ENCODE measurements at places on chromosomes 2 and 18.
A peak's percentile ranks its signal among the peaks of the same experiment; 100 is the strongest.

GRCh38 chr2:100052650-100053049 lies 89.7 kb downstream of the AFF3 start:
- DNase-seq = no peak

DNA sequence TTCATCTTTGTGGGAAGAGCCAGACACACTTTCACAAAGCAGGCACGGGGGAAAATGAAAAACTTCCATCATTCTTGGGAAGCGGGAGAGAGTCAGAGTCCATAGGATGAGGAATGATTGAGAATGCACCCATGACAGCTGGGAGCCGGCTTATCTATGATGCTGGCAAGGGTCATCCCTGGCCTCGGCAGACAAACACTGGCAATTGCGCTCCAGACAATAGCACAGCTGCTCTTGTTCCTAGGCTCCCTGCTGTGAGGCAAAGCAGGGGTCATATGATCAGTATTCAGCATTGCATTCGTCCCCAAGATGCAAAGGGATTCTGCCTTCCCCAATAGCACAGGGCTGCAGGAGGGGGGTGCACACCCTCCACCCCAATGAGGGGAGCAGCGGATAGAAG lies 33.0 kb downstream of the CYRIA start:
- no peak for DNase-seq

DNA sequence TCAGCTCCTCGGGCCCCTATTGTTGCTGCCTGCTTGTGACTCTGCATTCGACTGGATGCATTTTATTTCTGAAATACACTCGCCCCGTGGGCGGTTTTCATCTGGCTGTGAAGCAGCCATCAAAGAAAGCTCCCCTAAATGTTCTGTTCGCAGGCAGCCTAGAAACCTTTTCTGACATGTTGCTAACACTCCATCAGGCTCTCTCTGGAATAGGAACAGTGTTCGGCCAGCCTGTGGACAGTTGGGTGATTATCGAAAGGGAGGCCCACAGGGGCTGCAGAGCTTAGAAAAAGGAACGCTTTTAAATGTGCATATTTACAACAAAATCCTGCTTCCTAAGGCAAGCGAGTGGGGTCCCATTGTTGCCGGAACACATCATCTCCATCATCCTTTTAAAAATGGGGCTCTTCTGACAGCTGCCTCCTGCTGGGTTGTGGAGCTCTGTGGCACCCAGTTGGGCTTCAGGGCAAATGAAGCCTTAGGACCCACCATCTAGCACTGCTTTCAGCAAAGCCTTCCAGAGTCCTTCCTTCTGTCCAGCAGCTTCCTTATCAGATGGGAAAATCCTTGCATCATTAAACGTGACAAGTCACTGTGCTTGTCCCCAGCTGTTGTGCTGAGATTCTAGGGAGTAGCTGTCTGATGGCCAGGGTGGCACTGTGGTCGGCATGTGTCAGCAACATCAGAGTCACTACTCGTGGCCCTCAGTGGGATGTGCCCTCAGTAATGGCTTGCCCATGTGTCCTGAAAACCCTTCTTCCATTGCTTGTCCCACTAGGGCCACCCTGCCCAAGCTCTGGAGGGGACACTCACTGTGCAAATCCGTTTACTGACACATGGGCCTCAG lies 102.6 kb downstream of the GBX2 start:
- no peak for DNase-seq

GRCh38 chr2:30716123-30716900 lies 90.9 kb downstream of the CAPN13 start:
- DNase-seq = no peak

DNA sequence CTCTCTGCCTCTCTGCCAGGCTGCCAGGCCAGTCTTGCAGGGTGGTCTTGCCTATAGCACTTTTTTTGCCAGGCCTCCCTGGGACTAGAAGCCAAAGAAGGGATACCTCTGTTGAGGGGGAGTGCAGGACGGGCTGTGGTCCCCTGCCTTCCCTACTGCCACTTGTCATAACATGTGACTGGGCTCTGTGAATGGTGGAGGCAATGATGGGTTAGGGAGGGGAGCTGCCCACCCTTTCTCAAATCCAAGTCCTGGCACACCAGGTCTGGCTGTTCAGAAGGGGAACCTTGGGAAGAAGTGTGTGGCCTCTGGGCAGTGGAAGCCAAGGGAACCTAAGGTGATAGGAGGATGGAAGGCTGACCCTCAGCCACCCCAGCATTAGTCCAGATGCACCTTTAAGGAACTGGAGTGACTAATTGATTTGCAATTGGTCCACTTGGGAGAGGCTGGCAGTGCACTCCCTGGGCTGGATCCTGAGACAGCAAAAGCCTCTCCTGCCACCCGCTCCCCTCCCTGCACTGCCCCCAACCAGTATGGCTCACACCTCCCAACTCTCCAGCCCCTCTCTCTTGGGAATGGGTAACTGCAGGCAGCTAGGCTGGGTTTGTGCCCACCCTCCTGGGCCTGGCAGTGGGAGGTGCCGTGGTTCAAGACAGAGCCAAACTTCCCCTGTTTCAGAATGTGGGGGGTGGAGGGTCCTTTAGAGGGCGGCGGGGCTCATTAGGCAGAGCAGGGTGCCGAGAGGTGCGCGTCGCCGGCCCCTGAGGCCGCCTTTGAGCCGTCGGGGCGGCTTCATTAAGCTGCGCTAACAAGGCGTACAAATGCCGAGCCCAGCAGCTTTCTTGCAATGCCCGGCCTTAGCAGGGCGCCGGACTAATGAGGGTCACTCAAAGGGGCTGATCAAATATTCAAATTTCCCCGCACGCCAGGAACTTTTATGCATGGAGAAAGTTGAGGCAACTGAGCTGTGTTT lies 4.5 kb upstream of the SIX3 start:
- DNase-seq = no peak

GRCh38 chr18:3950668-3951404 lies 500.9 kb downstream of the TGIF1 start:
- DNase-seq = no peak

DNA sequence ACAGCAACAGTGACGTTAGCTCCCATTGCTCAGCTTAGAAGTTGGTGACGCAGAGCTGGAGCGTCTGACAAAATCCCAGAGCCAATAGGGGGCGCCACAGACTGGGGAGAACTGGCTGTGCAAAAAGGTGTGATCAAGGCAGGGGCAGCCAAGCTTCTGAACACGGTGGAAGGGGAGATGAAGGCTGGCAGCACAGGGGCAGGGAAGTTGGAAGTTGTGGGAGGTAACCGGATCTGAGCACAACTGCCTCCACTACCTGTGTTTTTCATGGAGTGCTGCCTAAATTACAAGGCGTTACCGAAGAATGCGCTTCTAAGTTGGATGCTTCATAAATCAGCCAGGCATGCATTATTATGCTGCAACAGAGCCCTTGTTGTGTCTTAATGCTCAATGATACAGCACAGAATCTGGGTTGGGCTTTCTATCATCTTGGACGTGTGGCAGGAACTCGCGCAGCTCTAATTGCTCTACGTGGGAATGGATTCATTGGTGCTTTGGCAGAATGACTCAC lies 370.0 kb downstream of the SLC4A3 start:
- peak; percentile 28 for DNase-seq

DNA sequence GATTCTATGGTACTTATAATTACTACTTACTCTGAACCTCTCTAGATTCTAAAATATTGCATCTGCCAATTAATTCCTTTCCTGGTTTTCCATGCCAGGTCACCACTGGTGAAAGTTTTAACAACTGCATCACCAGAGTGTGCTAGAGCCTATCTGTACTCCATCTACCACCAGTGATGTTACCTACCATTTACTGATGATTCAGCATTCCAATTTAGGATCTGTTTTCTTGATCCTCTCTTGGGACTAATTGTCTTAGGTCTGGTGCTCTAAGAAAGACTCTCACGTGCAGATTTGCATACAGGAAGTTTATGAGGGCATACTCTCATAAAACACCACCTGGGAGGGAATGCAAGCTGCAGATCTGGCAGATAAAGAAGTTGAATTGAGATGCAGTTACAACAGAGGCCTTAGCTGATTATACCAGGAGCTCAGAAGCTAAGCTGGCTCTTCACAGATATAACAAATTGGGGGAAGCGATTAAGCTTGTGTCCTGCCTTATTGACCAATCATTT lies 347.6 kb upstream of the VRK2 start:
- no peak for DNase-seq

- no peak for DNase-seq
Observed at GRCh38 chr18:47492691-47493090, 241.2 kb upstream of the SKOR2 start.

GRCh38 chr2:101843048-101843447 lies 145.5 kb downstream of the MAP4K4 start:
- DNase-seq = no peak

DNA sequence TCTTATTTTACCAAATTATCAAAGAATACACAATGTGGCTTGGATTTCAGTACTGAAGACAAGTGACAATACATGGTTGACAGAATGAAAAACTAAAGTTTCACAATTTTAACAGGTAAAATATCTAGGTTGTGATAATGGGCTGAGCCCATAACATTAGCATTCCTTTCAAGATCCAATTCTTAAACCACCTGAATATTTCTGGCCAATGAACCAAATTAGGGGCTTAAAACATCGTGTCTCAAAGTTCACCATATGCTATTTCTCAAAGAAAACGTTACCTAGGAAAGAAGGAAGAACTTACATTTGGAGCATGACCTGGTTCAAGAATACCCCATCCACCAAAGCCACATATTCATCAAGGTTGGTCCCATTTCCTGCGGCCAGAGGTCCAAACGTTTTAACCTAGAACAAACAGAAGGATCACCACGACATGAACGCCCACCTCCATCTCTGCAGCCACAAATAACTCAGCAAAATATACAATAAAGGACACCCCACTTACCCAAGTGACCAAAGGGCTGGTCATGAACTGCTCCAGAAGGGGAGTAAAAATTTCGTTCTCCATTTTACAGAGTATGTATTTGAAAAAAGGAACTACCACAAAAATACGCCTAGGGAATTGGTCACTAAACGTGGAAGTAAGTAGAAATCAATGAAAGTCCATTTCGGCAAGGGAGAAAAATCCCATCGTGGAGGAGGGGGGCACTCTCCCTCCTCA lies 984 bp downstream of the CCDC88A start:
- DNase-seq = no peak

- DNase-seq = no peak
Observed at GRCh38 chr18:38502539-38502938, 936.9 kb upstream of the CELF4 start.

- no peak for DNase-seq
Observed at GRCh38 chr2:8312221-8312620, 369.6 kb upstream of the ID2 start.

DNA sequence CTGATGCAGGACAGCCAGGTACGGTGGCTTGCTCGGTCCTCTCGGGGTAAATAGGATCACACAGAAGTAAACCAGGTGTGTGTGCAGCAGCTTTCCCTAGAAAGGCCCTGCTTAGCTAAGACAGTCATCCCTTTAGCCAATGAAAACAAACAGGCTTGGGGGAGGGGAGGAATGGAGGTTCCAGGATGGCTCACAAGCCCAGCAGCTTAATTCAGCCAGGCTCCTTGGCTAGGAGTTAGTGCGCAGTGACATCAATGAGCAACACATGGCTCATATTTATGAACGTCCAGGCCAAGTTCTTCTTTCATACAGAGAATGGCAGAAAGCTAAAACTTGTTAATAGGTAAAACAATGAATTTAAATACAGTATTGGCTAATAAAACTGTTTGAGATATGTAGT lies 10.2 kb downstream of the IAH1 start:
- no peak for DNase-seq

GRCh38 chr2:143675021-143675420 lies 545.8 kb downstream of the ARHGAP15 start:
- DNase-seq = no peak

DNA sequence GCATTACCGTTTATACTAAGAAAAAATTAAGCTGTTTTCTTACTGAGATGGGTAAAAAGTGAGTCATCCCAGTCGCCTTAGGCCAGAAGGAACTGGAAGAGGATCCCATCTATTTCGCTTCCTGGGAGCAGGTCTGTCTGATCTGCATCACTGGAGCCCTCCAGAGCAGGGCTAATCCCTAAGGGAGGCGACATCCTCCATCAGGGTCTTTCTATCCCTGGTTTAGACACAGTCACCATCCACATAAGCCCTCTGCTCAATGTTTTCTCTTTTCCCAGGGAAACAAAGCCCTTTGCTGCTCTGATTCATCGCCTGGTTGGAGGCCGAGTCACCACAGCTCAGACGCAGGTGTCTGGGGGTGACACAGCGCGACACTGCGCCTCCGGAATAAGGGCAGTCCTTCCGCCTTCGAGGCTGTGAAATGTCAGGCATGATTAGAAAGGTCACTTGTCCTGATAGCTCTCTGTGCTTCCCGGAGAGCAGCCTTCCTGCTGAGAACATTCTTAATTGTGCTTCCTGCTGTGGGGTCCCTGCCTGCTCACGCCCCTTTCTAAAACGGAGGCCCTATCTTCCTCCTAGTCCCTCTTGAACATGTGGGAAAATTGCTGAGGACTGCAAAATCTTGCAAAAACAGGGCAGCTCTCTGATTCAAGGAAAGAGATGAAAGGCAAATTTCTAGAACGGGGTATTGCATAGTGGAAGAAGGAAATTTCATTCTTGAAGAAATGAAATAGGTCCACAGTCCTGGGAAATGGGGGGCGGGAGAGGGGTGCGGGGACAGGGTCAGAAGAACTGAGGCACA lies 56.3 kb downstream of the MARCHF4 start:
- DNase-seq = no peak

DNA sequence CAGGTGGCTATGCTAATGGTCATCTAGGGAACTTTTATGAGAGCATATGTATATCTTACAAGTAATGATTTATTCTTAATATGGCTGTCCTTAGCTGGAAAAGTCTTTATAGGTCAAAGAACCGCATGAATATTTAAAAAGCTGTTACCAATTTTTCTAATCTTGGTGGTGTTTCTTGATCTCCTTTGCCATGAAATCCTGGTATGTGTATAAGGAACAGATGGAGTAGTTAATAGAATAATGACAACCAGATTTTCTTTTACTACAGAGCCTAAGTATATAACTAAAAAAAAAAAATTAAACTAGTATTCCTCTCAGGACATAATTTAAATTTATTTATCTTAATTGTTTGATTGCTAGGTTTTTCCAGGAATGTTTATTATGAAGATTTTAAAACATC lies 74.5 kb downstream of the RHBDD1 start:
- DNase-seq = no peak

- no peak for DNase-seq
Observed at GRCh38 chr2:72898585-72898906, 11.3 kb downstream of the SPR start.

GRCh38 chr2:220932041-220932440 lies 640.1 kb downstream of the EPHA4 start:
- DNase-seq = no peak

DNA sequence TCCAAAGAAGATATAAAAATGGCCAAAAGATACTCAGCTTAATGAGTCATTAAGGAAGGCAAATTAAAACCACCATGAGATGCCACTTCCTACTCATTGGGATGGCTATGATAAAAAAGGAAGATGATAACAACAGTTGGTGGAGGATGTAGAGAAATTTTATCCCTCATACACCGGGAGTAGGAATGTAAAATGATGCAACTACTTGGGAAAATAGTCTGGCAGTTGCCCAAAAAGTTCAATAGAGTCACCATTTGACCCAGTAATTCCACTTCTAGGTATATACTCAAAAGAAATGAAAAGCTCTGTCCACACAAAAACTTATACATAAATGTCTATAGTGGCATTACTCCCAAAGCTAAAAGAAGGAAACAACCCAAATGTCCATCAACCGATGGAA lies 10.1 kb upstream of the SULT1C2 start:
- DNase-seq = no peak

GRCh38 chr2:198077477-198077876 lies 273.1 kb downstream of the PLCL1 start:
- DNase-seq = no peak

Measured in muscle of back (tissue), 13 donors.